ENCODE measurements at places on chromosomes 6 and 20. TPM values are rescaled to one million over a fixed set of nuclear protein-coding genes. Genes with fewer than 3 reads are reported as not detected.

IMPG1 gene
- total RNA-seq = not detected

LST1 gene
- 5.4 TPM for total RNA-seq

SMOC2 gene
- total RNA-seq = 37.2 TPM

TFAP2B gene
- not detected for total RNA-seq

SLCO4A1 gene
- total RNA-seq = 10.8 TPM

COL9A3 gene
- total RNA-seq = 0.94 TPM

RPRD1B gene
- total RNA-seq = 62.2 TPM

- no peak for DNase-seq
Observed at GRCh38 chr20:17798601-17799000, 98.8 kb downstream of the BANF2 start.

DNA sequence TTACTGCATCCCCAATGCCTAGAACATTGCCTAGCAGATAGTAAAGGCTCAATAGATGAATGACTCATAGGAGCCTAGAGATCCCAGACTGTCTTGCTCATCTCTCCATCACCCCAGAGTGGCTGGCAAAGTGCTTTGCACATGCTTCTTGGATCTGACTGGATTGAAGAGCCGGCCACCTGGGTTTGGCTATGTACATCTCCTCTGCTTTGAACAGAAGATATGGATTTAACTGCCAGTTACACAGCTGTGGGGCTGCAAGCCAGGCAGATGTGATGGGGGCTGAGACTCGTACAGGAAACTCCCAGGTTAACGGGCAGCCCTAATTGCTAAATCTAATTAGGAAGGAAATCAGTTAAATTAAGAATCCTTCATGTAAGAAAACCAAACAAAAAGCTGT lies 28.6 kb downstream of the MYLIP start:
- no peak for DNase-seq

DNA sequence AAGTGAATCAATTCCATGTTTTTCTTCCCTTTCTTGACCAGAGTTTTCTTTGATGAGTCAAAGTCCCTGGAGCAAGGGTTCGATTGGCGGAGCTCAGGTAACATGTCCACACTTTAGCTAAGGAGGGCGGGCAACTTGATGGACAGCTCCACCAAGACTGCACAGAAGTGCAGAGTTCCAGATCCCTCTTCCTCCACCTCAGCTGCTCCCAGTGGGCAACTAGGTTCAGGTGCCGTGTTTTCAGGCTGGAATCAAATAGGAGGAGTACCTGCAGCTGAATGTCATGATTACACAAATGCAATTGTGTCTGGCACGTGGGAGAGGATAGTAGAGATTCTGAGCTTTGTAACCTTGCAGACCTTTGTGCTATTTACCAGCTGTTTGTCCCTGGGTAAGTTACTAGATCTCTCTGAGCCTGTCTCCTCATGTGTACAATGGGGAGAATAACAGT lies 1.9 kb upstream of the ELMO2 start:
- DNase-seq = no peak

DNA sequence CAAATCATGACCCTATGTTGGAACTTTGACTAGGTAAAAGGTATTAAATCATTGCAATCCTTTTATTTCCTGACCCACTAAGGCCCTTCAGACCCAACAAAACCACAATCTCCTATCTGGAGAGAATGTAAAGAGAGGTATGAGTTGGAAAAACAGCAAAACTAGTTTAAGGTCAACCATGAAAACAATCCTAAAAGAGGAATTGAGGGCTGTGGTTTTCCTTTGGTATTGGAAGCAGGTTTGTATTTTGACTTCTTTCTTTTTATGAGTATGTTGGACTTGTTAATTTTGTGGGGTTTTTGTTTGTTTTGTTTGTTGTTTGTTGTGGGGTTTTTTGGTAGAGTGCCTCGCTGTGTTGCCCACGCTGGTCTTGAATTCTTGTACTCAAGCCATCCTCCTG lies 4.7 kb upstream of the SEC63 start:
- DNase-seq = no peak

DNA sequence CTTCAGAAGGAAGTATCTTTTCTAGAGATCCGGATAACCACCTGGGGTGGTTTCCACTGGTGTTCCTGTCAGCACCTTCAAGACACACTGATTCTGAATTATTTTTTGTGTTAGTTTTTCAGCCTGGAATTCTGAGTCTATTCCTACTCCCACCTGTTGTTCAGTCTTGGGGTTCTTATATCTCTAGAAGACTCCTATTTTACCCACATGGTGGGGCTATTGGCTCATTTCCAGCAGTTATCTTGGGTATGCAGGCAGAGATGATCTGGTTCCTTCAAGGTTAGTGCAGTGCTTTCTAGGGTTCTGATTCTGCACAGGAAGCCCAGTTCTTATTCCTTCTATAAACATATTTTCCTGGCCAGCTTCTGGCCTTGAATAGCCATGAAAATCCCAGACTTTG lies 175.6 kb upstream of the PDE7B start:
- DNase-seq = no peak

DNA sequence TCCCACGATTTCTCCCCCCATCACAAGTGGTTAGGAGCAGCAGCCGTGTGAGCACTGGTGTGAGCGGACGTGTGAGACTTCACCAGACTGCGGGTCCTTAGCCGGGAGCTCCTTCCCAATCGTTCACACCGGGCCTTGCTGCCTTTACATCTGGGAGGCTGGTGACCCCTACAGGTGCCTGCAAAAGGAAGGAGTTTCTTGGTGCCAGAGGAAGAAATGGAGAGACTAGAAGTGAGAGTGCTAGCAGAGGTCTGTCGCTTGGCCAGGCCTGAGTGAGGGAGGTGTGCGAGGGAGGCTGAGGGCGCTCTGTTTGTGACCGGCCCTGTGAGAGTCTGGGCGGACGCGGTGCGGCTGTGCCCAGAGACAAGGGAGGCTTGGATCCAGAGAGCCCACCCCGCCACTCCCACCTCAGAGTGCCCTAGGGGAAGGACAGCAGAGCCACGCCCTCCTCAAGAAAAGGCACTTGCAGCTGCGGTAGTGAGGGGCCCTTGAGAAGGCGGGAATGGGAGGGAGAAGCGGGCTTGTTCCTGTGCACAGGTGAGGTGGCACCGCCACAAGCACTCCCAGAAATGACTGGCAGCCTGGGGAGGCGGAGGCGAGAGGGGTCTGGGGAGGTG lies 10.0 kb upstream of the ARMC2 start:
- DNase-seq = no peak

- no peak for DNase-seq
Observed at GRCh38 chr20:11274141-11274594, 600.4 kb upstream of the JAG1 start.

GRCh38 chr20:313402-313801 lies 11.9 kb upstream of the SOX12 start:
- no peak for DNase-seq

DNA sequence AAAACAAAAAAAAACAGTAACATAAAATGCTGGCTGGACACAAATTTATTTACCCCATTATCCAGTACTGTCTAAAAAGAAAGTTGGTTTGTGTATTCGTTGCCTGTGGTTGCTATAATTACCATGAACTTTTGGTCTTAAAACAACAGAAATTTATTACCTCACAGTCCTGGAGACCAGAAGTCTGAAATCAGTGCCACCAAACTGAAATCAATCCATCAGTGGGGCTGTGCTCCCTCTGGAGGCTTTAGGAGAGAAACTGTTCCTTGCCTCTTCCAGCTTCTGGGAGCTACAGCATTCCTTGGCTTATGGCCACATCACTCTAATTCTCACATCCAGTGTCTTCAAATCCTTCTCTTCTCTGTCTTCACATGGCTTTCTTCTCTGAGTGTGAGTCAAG lies 79.4 kb downstream of the SNX5 start:
- DNase-seq = no peak

DNA sequence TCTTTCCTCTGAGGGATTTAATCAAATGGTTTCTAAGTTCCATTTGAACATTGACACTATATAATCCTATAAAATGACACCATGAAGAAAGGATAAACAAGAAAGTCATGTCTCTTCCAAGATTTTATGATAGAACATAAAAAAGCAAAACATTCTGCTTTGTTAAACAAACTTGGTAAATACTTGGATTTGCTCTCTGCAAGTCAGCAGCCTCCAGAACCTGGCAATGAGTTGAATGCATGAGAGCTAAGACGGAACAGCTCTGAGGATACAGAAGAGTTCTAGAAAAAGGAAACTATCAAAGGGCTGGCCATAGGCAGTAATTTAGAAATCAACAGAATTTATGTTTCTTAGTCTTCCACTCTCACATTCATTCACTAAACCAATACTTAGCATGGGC lies 656.0 kb upstream of the ID4 start:
- no peak for DNase-seq

DNA sequence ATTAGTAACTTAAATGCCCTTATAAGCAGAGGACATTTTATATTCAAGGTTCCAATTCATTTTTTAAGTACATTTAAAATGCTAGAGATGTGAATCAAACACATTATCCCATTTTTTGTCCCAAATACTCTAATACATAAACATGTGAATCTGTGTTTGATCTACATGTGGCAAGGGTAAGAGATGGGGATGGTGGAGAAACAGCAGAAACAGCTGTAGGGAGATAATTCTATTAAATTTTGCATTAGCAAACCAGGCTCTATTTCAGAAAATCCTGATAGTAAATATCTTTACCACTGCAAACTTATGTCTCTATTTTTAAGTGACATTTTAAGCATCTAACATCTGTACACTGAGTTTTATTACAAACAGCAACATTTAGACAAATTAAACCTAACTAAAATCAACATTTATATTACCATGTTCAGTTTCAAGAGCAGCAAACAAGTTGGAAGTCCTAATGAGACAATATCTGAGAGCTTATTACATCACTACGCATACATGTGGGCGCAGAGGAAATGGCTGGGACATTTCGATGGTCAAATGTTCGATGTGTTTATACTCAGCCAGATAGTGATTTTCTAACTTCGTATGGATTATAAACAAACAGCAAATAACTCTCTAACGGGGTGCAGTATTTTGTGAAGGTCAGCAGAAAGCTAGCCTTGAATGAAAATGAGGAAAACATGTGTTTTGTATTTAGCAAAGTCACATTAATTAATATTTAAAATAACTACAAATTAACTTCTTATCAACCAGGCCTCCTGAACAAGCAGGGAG lies 165.1 kb downstream of the GJA1 start:
- no peak for DNase-seq

- DNase-seq = peak; percentile 58
Observed at GRCh38 chr20:64103871-64104666, 3.3 kb downstream of the NPBWR2 start.

GRCh38 chr6:18997375-18997826 lies 610.3 kb downstream of the RNF144B start:
- DNase-seq = no peak

GRCh38 chr6:18269253-18269652 lies 4.9 kb upstream of the DEK start:
- no peak for DNase-seq

DNA sequence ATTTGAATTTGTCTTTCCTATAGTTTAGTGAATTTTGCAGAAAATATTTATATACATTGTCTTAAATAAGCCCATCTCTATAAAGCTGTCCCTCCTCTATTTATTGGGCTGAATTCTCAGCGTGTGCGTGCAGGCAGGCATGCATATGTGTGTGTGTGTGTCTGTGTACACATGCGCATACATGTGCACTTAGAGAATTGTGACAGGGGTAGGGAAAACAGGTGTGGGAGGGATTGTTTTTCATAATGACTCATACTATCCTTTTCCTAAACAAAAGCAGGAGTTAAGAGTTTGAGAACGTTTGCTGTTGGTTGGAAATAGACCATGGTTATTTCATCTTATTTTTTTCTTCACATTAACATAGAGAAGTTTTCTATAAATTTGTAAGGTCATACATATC lies 43.4 kb upstream of the FABP7 start:
- DNase-seq = no peak

GRCh38 chr20:35954907-35955251 lies 577 bp upstream of the SCAND1 start:
- no peak for DNase-seq

DNA sequence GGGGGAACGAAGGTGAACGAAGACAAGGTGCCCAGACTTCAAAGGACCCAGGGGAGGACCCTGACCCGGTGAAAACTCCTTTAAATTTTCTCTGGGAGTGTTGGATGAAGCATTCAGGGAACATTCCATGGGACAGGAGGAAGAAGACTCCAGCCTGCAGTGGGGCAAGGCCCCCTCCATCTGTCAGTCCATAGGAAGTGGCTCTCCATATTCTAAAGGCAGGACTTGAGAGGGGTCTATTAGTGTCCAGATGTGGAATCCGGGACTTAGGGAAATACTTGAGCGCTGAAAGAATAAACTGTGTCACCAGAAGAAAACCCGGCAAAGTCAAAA lies 3.2 kb upstream of the BPIFA2 start:
- DNase-seq = peak; percentile 10

- no peak for DNase-seq
Observed at GRCh38 chr20:39899881-39900280, 789.2 kb downstream of the MAFB start.

DNA sequence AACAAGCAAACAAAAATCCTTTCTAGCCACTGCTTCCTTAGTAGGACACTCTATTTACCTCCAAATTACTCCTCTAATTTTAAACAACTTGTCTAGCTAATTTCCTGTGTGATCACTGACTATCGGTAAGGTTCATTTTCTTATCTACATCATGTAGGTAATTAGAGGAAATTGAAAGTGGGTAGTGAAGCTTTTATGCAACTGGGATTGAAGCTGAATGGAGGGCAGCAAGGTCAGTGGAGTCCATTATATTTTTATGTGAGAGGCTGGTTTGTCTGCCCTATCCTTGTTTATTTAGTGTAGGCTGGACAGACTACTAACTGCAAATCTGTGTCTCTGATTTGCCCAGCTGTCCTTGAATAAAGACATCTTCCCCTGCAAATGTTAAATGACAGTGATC lies 88.5 kb upstream of the SIM1 start:
- no peak for DNase-seq

DNA sequence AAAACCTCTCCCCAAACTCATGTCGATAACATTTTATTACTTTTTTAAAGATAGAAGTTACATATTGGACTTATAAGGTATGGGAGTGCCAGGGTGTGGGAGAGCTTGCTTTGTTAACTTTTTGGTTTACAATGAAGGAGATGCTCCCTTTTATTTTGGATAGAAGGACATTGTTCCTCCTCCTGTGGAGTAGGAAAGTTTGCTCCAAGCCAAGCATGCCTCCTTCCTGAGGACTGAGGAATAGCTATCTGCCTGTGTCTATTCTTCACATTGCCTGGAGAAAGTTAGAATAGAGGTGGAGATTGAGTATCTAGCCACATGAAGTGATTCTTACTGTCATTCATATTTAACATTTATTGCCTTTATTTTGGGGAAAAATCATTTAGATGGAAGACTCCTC lies 71.9 kb downstream of the EYA4 start:
- no peak for DNase-seq

GRCh38 chr6:50663806-50664205 lies 49.5 kb upstream of the TFAP2D start:
- DNase-seq = no peak
